ENCODE measurements at places on chromosomes 16 and 17. TPM values are rescaled to one million over a fixed set of nuclear protein-coding genes. Genes with fewer than 3 reads are reported as not detected.

DNA sequence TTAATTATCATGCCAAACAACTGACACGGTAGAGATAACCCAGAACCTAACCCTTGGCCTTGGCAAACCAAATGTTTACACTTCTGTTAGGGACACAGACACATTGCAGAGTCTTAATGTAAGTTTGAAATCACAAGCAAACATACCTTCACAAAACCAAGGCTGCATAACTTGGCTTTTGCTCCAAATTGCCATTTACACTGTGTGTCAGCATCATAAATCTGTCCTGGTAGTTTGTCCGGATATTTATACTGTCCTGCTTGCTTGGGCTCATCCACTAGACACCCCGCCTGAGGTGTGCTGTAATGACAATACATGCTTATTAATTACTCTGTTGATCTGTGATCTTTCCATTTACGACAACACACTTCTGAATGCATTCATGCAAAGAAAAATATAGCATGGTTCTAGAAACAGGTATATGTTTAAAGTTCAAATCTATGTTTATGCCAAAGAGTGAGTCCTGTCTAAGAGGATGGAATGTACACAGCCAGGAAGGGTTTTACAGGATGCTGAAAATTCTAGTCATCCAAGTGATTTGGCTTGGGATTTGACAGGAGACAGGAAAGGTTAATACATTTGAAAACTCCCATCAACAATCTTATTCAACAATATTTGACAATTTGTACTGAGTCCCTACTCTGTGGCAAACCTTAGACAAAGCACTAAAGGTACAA lies 81.1 kb downstream of the ADAMTS18 start:
- no peak for DNase-seq

DNA sequence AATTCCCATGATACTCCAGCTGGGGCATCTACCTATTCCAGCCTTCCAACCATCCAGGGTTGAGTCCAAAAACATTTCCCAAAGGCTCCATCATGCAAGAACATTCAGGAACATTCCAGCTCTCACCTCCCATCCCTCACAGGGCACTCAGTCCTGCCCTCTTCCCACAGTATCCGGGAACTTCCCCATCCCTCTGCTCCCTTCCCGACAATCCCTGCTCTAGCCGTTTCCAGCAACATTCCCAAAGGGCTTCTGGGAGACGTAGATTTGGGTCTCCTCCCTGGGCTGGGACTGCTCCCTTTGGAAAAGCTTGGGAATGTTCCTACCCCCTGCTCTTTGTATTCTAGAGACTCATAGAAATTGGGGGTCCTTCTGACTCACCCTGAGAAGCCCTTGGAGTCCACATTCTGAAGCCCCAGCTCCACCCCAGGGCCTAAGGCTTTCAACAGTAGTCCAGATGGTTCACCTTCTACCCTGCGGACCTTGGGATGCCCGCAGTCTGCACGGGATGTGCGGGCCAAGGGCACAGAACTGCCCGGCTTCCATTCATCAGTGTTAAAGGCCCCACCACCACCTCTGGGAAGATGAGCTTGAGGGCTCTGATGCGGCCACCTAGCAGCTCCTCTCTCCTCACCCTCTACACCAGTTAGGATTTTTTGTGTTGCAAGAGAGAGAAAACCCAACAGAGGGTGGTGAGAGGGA lies 25.4 kb downstream of the NGFR start:
- no peak for DNase-seq

DNA sequence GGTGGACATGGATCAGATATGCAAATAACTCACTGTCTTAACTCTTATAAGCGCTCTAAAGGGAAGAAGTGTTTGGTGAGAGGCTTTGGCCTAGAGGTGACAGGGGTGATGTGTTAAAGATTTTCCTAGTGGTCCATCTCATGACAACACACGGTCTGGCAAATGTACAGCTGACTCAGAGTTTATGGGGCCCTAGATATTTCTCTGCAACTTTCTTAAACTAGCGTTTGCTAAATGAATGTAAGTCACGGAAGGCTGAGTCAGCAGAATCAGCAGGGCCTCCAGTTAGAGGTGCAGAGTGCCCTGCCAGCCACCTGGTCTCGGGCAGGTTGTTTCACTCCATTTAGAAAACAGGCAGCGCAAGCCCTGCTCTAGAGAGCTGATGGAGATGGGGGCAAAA lies 40.1 kb downstream of the CLEC16A start:
- DNase-seq, result peak; percentile 89

Gene GRIN2C
- 0.50 TPM for total RNA-seq

GRCh38 chr17:3924512-3925350 lies 8.5 kb upstream of the P2RX1 start:
- DNase-seq, result peak; percentile 31

Gene BAIAP3
- 0.26 TPM for total RNA-seq

DNA sequence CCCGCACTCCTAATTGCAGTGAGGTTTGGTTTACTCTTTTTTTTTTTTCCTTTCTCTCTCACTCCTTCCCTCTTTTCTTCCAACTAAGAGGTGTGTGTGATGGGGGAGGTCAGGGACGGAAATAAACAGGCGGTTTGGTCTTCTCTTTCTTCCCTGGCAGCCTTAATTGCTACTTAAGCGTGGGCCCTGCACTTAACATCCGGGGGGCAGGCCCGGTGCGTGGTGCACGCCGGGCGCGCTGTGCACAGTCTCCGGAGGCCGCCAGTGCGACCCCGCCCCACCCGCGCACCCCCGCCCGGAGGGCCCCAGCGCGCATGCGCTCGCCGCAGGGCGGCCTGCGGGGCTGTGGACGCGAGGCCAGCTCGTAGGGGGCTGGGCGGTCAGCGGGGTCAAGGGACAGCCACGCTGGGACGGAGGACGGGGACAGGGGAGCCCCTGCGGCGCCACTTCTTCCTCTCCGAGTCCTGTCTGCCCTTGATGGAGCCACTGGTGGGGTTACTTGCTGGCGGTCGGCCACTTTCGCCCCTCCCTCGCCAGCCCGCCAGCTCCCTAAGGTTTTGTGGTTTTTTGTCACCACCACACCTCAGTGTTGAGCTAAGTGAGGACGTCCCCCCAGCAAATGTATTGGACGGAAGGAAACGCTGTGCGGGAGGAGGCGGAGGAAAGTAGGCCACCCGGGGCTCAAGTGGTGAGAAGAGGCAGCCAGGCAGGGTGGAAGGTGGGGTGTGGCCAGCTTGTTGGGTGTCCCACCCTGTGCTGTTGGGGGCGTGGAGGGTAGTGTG lies 120.9 kb downstream of the MRM1 start:
- DNase-seq, result peak; percentile 63

- no peak for DNase-seq
Measured at GRCh38 chr17:46896991-46897390, 26.0 kb upstream of the GOSR2 start.

Gene MAP2K3
- 23.8 TPM for total RNA-seq

- DNase-seq, result no peak
Measured at GRCh38 chr17:10116753-10117420, 81.5 kb downstream of the GAS7 start.

Gene MT1G
- 16.4 TPM for total RNA-seq

DNA sequence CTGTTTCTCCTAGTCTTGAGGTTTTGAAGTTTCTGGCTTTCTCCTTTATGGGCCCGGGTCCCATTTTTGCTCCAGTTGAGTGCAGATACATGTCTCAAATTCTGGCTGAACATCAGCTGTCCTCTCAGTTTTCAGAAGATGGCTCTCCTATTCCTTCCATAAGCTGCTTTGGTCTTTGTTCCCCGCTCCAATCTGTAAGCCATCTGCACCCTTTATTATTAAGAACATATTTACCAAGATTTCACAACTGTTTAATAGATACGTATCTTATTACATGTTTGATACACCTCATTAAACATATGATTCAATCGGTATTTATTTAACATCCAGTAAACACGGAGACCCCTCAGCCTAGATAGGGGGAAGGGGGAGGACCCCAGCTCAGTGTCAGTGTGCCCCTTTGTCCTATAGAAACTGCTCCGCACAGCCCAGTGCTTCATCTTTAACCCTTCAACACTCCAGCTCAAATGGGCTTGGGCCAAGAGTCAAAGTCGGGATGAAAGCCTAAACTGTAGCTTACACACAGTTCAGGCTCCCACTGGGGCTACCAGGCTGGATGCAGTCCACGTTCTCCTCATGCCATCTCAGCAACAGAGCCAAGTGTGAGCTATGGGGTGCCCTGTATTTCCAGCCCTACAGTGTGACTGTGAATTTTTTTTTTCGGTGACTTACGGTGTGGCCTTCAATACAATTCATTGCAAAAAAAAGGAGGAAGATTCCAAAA lies 166.0 kb upstream of the ZFHX3 start:
- DNase-seq, result peak; percentile 83

Gene TEKT1
- total RNA-seq, result not detected

Gene MT1M
- 58.8 TPM for total RNA-seq

DNA sequence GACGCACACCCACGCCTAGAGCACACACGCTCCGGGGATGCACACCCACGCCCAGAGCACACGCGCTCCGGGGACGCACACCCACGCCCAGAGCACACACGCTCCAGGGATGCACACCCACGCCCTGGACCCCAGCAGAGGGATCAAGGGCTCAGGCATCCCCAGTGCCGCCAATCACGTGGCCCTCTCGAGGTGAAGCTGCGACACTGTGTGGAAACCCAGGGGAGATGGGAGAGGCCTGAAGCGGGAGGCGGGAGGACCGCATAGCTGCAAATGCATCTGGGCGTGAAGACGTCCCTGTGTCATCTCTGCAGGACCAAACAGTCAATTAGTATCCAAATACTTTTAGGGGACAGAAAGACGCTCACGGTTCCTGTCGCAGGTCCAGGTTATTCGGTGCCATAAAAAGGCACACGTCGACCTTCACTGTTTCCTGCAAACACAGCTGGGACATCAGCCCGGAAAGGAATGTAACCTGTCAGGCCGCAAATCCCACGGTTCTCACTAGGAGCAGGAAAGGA lies 56.4 kb downstream of the TBC1D16 start:
- DNase-seq, result no peak

DNA sequence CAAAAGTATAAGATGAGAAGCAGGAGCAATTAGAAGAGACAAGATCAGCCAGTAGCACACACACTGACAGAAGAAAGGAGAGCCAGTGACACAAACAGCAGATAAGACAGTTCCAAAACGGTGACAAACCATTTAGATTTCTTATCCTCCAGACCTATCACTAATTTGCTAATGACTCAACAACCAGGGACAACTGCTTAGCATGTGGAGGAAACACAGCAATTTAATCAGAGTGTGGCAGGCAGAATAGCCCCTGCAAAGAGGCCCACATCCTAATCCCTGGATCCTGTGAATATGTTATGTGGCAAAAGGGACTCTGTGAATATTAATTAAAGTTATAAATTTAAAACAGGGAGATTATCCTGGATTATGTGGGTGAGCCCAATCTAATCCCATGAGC lies 81.1 kb downstream of the CACNG1 start:
- DNase-seq, result peak; percentile 38

Gene ACTG1
- 6,636 TPM for total RNA-seq

DNA sequence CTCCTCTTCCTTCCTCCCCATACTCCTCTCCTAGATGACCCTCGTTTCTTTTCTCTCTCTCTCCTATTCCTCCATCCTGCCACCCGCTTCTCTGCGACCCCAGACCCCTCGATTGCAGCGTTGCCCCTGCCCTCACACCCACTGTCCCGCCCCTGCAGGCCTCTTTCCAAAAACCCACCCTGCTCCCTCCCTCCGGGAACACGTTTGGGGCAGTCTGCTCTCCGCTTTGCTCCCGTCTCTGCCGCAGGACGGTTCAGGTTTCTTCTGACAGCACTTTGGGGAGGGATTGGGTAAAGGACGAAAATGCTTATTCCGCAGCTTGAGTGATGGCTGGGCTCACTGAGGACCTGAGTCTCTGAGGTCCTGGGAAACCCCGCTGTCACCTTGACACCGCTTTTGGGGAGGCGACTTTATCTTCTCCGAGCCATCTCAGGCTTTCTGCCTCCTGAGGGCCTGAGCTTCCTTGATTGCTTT lies 690 bp downstream of the NDE1 start:
- DNase-seq, result peak; percentile 31

DNA sequence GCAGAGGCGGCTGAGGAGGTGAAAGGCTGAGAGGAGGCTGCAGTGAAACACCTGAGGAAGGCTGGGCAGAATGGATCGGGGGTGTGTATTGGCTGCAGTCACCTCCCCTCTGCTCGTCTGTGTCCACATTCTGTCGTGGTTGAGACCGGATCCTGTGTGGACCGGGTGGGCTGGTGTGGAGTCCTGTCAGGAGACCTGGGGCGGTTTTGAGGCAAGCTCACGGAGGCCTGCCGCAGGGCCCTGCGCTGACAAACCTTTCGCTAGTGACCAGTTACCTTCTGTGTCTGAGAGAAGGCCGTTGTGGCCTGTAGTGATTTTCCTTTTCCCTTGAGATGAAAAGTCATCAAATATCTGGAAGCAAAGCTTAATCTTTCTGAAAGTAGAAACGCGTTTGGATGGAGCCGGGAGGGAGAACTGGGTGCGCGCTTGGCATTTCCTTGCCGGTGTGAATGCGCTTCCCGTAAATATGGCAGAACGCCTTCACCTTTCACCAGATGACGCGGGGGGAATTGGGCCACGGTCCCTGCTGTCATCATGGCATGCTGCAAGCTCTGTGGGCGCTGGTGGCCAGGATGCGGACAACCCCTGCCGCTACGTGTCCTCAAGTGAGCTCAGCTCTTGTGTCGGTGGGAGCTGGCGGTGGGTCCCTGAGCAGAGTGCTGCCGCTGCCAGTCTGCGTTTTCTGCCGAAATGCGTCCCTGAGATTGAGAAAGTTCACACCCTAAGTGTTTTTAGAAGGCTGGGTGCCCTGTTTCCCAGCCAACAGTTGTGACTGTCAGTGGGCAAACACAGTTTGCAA lies 6.3 kb downstream of the BANP start:
- no peak for DNase-seq

DNA sequence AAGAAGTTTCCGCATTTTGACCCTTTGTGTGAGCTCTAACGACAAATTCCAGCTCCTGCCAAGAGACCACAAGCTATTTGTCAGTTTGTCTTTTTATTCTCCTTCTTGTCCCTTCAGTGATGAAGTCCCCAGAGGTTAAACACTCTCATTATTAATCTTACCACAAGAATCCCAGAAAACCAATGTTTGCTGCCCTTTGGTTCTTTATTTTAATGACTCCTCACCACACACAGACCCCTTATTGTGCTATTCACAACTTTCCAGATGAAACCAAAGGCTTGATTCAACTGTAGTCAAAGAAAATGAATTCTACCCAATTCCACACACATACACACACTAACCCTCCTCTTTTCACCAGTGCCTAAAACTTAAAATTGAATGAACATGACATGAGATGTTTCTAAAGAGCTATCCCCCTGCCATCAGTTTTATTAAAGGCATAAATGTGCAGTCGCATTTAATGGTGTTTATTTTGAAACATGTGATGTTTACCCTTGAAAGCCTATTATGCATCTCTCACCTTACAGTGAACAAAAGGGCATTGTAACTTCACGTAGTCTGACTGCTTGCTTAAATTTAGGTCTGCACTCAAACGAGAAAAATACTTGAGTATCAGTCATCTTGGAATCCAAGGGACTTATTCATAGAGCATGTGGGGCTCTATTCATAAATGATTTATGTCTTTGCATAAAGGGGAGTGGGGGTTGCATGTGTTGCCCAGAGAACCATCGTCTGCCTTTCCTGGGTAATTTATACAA lies 44.1 kb downstream of the PCTP start:
- DNase-seq, result peak; percentile 6

Gene ACE
- 2.5 TPM for total RNA-seq

GRCh38 chr16:81618187-81618586 lies 160.9 kb upstream of the PLCG2 start:
- no peak for DNase-seq

All from fibroblast of lung (primary cell).